ENCODE measurements at places on chromosomes 12 and 14.

DNA sequence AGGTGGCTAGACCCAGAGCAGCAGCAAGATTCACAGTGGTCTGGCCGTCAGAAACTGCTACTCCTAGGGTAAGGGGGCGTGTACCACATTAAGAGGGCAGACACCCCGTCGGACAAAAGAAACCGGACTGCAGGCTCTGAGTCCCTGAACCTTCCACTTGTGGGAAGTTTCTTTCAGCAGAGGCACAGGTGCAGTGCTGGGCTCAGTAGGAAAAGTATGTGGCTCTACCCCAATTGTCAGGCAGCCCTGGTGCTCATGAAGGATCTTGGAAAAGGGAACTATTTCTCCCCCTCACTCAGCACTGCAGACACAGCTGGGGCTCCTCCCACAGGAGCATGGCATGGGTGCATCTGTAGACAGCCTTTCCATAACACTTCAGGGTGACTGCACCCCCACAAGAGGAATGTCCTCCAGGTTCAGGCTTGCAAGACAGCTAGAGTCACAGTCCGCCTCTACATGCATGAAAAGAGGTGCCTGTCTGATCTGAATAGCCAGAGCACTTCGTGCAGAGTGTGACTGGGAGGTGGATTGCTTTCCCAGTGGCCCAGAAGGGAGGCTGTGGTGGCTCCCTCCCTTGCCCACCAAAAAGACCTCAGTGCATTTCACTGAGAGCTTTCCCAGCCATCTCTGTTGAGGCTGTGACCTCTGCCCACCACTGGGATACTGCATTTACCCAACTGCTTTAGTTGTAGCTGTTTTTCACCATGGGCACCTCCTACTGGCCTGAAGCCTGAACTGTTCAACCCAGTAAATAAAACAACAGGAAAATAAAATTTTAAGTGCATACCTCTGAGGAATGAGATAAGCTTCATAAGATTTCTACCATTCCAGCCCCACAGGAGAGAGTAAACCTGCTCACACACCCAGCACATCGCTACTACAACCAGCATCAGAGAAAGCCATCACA lies 14.2 kb downstream of the CEP128 start:
- no peak for DNase-seq

GRCh38 chr12:4933411-4933810 lies 23.7 kb downstream of the KCNA1 start:
- DNase-seq = no peak

DNA sequence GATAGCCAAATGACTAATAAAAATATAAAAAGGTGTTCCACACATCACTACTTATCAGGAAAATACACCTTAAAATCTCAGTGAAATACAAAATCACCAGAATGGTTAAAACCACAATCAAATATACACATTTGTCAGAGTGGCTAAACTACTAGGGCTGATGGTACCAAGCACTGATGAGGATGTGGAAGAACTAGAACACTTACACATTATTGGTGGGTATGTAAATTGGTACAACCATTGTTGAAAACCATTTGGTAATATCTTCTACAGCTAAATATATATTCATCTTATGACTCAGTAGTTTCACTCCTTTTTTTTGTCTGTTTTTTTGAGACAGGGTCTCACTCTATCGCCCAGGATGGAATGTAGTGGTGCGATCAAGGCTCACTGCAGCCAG lies 48.5 kb upstream of the TTC7B start:
- DNase-seq = no peak

GRCh38 chr14:83850092-83850491 lies 1679.9 kb upstream of the FLRT2 start:
- DNase-seq = no peak
